ENCODE measurements at places on chromosomes 6 and 20.

- DNase-seq: no peak
Measured at GRCh38 chr6:7228662-7229375, 84.2 kb downstream of the SSR1 start.

DNA sequence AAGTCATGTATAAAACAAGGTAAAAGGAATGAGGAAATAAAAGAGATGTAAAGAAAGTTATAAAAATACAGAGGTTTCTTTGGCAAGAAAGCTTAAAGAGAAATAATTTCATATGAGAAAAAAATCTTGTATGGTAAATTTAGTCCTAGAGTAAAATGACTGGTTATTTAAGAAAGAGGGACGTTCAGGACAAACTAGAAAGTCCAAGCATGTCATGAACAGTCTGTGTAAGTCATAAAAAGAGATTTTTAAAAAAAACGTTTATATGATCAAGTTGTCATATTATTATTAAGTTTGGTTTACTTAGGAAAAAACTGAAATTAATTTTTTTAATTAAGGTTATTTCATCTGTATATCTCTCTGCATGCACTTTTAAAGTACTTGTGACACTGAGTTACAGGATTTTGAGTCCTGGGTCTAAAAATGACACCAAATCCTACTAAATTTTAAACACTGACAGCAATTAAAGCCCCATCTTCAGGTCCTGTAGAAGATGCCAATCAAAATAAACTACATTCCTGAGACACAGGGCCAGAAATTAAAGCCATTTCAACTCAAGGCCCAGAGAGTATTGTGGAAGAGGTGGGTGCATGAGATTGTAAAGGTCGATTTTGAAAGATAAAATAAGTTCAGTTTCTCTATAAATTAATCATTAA lies 62.4 kb downstream of the AGPAT4 start:
- no peak for DNase-seq

DNA sequence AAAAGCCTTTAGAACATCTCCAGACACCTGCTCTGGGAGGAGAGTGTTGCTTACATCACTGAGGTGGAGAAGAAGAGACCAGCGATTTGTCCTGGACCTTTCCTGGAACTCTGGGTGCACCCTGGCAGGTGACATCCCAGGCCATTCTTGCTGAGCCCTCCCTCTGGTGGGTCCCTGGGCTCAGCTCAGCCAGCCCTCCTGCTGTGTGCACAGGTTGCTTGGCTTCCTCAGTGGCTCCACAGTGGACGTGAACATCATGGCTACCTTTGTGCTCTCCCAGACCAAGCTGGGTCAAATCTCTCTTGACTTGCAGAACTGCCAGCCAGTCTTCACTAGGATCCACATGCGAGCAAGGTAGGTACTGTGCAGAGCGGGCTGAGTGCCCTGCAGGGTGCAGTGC lies 19.9 kb upstream of the BPIFA2 start:
- DNase-seq: no peak

DNA sequence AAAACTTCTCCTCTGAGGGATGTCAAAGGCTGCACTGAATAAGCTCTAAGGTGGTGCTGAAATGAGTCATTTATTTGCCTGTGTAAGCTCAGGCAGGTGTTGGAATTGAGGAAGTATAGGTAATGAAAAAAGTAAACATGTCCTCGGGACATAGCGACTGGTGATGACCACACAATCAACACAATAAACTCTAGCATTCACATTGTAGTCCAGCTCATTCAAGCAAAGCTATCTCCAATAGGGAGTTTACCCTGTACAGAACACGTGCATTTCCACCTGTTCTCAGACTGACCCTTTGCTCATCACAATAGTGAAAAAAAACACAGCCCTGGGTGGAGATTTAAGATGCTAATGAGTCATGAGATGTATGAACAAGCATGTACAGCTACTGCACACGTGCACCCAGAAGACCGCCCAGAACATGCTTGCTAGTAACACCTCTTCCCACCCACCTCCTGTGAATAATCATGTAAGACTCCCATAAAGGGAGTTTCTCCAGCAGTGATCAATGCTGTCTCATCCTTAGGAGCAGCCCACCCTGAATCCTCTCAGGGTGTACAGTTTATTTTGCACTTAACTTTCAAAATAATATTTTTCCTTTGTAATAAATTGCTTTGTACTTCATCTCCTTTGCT lies 33.0 kb upstream of the POU5F1 start:
- no peak for DNase-seq

GRCh38 chr20:54091120-54091480 lies 20.7 kb upstream of the BCAS1 start:
- DNase-seq: no peak

GRCh38 chr6:12715437-12715836 lies 1.1 kb upstream of the PHACTR1 start:
- DNase-seq: no peak

DNA sequence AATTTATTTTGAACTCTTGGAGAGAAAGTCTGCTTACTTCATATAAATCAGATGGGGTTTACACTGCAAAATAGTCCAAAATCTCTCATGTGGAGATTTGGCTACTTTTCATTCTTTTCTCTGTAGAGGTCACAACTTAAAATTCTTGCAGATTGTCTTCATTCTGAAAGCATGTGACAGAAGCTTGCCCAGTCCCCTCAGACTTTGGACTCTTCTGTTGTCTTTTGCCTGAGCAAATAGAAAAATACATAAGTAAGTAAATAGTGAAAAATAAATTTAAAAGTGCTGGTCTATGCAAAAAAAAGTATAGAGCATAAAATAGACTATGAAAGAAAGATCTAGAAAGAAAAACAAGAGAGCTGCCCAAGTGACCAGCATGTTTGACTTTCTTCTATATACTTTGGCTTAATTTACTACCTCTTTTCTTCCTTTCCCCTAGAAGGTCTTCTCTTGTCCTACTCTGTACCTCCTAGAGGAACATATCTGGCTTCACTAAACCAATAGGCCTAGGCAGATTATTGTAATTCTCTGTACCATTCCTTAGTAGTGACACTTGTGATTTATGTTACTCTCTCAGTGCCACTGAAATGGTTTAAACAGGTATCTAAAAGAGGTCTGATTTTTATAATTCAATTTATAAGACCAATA lies 260.9 kb downstream of the TENT5A start:
- DNase-seq: no peak

- peak; percentile 4 for DNase-seq
Measured at GRCh38 chr6:168099201-168100010, 20.4 kb upstream of the FRMD1 start.

GRCh38 chr6:151389618-151390275 lies 1.6 kb downstream of the ZBTB2 start:
- DNase-seq: peak; percentile 68

DNA sequence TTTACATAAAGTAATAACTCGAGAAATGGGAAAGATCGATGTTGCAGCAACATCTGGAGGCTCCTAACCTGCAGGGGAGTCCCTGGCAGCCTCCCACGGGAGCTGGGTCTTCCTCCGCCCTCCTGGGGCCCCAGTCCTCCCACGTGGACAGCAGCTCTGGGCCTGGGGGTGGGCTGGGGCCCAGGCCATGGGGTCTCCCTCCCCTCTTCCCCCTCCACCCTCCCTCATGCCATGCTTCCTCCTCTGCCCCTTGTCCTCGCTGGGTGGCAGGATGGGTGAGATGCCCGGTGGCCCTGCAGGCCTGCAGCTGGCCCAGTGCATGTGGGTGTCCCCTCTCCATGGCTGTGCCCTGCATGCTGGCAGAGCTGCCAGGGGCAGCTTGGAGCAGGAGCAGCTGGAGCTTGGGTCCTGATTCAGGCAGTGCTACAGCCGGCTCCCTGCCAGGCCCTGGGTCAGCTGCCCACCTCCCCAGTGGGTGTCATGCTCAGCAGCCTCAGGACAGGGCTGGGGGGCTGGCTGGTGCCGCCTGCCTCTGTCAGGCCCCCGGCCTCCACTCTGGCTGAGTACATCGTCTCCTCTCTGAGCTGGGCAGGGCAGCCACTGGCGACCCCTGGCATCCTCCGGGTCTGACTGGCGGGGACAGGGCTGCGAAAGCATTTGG lies 48.9 kb upstream of the BHLHE23 start:
- DNase-seq: peak; percentile 18

DNA sequence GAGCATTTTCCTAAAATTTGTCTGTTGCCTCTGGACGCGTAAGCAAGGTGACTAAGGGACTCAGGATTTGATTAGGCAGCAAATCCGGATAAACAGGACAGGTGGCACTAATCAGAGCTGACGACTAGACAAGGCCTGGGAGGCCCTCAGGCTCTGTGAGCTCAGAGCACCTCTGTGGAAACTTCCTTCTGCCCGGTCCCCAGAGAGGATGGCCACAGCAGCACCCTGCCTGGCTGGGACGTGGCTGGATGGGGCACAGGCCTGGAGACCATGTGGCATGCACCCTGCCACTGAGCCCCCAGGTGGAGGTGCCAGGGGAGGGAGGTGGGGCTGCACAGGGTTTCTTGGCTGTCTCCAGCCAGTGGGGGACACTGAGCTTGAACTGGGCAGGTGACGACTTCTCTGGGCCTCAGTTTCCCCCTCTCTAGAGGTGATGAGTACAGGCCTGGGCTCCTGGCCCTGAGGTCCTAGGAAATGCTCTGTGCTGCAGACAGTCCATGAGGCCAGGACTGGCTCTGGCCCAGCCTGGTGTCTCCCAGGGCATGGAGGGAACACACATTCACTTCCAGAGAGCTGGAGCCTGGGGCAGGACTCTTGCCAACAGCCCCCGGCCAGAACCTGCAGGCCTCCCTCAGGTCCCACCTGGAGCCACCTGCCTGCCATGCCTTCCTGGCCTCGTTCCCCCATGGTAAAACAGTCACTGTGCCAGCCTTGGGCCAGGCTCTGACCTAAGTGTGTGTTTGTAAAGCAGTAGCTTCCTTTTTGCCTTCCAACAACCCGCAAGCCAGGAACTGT lies 39.6 kb upstream of the STX16 start:
- DNase-seq: peak; percentile 36
